ENCODE measurements at places on chromosomes 5 and 9. TPM values are rescaled to one million over a fixed set of nuclear protein-coding genes. Genes with fewer than 3 reads are reported as not detected.

Gene WNT8A
- 0.26 TPM for total RNA-seq

Gene C1QTNF2
- 0.53 TPM for total RNA-seq

- H3K27ac ChIP-seq: no peak overlapping the region
- DNase-seq: peak; percentile 8
- no peaks in the 10 kb centered on the region for H3K4me1 ChIP-seq
Measured at GRCh38 chr9:38350529-38350928, 42.0 kb upstream of the ALDH1B1 start.

GRCh38 chr5:139137697-139138096 is 60.5 kb downstream of the SIL1 start:
- H3K4me1 ChIP-seq: no peaks in the 10 kb centered on the region
- no peak overlapping the region for H3K4me3 ChIP-seq
- H3K36me3 ChIP-seq: no peaks in the 10 kb centered on the region
- no peak overlapping the region for H3K27ac ChIP-seq
- H3K27me3 ChIP-seq: no peaks in the 10 kb centered on the region
- no peak for DNase-seq

- H3K27me3 ChIP-seq: no peaks in the 10 kb centered on the region
- H3K4me3 ChIP-seq: no peak overlapping the region
- no peak for DNase-seq
- H3K4me1 ChIP-seq: peaks cover 8% of the 10 kb centered on the region
- H3K36me3 ChIP-seq: no peaks in the 10 kb centered on the region
Measured at GRCh38 chr9:23783509-23783908, 42.5 kb downstream of the ELAVL2 start.

Gene FAM221B
- not detected for total RNA-seq

- H3K4me1 ChIP-seq: no peaks in the 10 kb centered on the region
- H3K4me3 ChIP-seq: no peak overlapping the region
- peaks cover 7% of the 10 kb centered on the region for H3K27me3 ChIP-seq
- no peak for DNase-seq
- no peak overlapping the region for H3K27ac ChIP-seq
- H3K36me3 ChIP-seq: no peaks in the 10 kb centered on the region
Measured at GRCh38 chr5:140152022-140152999, 22.7 kb upstream of the CYSTM1 start.

DNA sequence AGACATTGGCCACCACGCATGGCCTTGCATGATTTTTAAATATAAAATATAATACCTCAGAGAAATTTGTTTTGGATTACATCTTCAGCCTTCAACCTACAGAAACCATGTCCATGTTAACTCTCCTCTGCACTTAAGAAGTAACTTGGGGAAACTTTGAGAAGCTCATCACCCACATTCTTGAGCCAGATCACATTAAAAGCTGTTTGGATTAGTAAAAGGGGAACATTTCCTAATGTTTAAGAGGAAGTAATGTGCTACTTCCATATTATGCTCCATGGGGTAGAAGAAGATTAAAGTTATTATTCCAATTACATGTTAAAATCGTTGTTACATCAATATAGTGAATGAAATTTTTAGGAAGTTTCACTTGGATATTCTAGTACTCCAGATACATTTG is 10.4 kb upstream of the CEP120 start:
- no peak for DNase-seq
- H3K27me3 ChIP-seq: no peaks in the 10 kb centered on the region
- H3K4me3 ChIP-seq: no peak overlapping the region
- H3K4me1 ChIP-seq: no peaks in the 10 kb centered on the region
- H3K36me3 ChIP-seq: no peaks in the 10 kb centered on the region

Gene PCDHB10
- total RNA-seq: 1.5 TPM

DNA sequence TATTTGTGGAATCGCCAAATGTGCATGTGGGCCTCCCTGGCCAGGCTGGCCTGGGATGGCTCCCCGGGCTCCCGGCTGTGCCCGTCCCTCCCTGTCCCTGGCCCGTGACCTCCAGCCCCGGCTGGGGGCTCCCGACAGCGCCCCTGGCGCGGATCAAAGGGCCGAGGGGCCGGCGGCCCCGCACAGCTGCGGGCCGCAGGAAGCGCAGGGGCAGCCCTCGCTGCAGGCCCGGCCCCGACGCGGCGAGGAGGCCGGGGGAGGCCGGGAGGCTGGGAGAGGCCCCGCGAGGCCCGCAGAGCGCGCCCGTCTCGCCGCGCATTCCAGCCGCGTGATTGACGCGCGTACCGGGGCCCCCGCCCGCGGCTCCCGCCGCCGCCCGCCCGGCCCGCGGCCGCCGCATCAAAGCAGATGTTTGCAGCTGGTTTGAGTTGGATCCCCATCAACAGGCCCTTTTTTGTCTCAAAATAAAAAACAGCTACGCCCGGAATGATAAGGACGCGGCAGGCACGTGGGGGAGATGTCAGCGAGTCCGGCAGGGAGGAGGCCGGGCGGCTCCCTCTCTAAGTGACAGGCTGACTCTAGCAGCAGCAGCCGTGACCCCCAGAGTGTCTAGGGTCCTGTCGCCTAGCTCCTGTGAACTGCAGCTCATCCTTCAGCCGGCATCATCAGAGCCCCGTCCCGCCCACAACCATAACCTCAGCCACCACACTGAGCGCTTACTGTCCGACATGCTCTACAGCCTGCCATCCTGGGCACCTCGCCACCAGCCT is 69.4 kb downstream of the LMX1B start:
- no peaks in the 10 kb centered on the region for H3K4me1 ChIP-seq
- H3K27ac ChIP-seq: no peak overlapping the region
- no peaks in the 10 kb centered on the region for H3K36me3 ChIP-seq
- DNase-seq: peak; percentile 33

Gene ADAMTS13
- total RNA-seq: 8.8 TPM

DNA sequence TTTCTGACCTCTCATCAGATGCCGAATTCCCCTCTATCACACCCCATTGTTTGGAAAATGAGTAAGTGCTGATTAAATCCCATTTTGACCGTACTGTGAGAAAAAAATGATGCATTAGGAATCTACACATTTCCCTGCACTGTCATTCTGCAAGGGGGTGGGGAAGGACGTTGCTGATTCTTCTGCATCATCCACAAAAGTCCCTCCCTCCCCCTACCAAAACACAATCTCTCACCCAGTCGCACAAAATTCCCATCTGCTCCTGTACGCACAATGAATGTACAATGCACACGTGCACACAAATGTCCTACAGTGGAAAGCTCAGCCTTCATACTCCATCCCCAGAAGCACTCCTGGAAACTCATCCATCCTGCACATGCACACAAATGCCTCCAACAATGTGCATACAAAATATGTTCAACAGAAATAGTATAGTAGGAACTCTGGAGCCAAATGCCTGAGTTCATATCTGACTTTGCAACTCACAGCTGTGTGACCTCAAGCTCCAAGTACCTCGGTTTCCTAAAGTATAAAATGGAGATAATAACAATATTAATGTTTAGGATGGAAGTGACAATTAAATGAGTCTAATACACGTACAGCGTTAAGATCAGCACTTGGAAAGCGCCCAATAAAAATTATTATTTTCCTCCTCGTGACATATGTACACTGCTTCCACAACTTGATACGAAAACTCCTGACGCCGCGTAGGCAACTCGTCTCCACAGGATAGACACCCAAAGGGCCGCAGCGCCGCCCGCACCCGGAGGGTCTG is 809 bp downstream of the TNIP1 start:
- no peaks in the 10 kb centered on the region for H3K4me1 ChIP-seq
- no peak for DNase-seq
- no peaks in the 10 kb centered on the region for H3K36me3 ChIP-seq
- H3K27ac ChIP-seq: no peak overlapping the region
- H3K27me3 ChIP-seq: no peaks in the 10 kb centered on the region
- H3K4me3 ChIP-seq: peak overlapping the region; percentile 78

Gene ADAMTS2
- total RNA-seq: 5.9 TPM

GRCh38 chr5:131589510-131590348 is 45.3 kb downstream of the RAPGEF6 start:
- H3K27me3 ChIP-seq: no peaks in the 10 kb centered on the region
- H3K4me1 ChIP-seq: peaks cover under 1% of the 10 kb centered on the region
- DNase-seq: peak; percentile 69
- H3K36me3 ChIP-seq: peaks cover 10% of the 10 kb centered on the region

Gene EIF4E1B
- 1.3 TPM for total RNA-seq

- no peak overlapping the region for H3K27ac ChIP-seq
- peak; percentile 16 for DNase-seq
- no peaks in the 10 kb centered on the region for H3K4me1 ChIP-seq
- peaks cover 6% of the 10 kb centered on the region for H3K36me3 ChIP-seq
- no peak overlapping the region for H3K4me3 ChIP-seq
Measured at GRCh38 chr9:93893899-93894690, 61.1 kb downstream of the BARX1 start.

Data from H9 (cell line).